GM12892 (cell line): ENCODE measurements at places on chromosomes 6 and 20.
A peak's percentile ranks its signal among the peaks of the same experiment; 100 is the strongest.

GRCh38 chr6:30730601-30731435 lies 10.7 kb downstream of the TUBB start:
- peak; percentile 80 for DNase-seq

- DNase-seq = no peak
Measured at GRCh38 chr20:24289737-24290481, 179.5 kb upstream of the SYNDIG1 start.

DNA sequence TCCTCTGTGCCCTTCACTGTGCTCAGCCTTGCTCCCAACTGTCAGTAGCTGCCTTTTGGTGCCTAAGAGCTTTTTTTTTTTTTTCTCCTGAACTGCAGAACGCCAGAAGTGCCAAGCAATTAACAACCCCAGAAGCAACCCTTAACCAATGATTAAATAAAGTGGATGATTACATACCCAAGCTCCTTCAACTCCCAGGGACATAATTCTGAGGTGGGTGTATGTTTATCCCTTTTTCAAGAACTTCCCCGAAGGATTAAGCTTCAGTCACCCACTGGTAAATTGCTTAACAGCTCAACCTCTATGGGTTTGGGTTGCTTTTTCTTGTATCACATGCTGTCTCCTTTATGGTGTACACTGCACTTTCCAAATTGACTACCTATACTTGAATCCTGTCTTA lies 41.1 kb downstream of the KLHL31 start:
- no peak for DNase-seq

DNA sequence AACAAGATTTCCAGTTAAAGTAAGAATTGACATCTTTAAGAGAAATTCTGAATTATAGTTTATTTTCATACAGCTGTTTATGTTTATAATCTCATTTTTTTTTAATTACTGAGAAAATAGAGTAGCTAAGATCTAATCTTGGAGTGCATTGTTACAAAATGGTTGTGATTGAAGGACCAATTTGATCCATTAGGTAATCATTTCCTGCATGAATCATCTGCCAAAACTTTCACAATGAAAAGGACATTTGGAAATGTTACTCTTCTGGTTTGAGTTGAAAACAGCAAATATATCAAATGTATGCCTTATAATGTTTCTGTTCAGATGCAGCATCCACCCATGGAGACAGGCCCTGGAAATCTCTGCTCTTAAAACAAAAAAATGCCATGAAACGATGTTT lies 19.0 kb downstream of the TUBB2A start:
- no peak for DNase-seq

GRCh38 chr20:38220587-38221118 lies 39.9 kb downstream of the KIAA1755 start:
- DNase-seq = no peak

DNA sequence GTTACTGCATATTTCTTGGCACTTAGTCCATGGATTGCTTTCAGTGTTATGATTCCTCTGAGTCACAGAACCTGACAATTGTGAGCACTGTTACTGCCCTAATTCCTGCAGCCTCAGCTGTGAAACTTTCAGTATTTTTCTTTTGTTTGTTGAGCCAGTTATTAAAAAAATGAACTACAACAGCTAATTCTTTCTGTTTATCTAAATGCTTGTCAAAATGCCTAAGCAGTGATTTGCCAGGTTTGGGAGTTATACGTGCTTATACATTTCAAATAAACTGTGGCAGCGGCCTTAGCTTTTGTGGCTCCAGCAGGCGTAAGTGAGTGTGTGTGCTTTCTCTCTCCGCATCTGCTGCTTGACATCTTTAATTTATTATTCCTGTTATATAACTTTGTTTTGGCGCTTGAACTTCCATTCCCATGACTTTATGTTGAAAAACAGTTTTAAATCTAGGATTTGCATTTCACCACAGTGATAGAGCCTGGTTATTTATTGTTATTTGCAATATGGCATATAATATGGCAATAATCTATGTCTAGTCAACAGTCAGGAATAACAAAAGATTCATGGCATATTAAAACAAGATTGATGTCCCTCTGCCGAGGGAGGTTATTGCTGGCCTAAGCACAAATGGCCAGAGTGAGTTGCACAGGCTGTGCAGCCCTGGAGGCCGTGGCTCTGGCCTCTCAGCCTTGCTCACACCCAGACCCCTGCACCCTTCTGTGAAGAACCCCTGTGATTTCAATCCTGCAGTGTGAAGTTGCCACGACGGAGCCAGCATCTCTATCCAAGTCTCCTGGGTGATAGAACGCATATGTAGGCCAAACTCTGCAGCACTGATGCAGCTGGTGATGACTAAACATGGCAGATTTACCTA lies 303.4 kb downstream of the THBS2 start:
- no peak for DNase-seq

- no peak for DNase-seq
Measured at GRCh38 chr6:11309947-11310665, 77.6 kb upstream of the NEDD9 start.

DNA sequence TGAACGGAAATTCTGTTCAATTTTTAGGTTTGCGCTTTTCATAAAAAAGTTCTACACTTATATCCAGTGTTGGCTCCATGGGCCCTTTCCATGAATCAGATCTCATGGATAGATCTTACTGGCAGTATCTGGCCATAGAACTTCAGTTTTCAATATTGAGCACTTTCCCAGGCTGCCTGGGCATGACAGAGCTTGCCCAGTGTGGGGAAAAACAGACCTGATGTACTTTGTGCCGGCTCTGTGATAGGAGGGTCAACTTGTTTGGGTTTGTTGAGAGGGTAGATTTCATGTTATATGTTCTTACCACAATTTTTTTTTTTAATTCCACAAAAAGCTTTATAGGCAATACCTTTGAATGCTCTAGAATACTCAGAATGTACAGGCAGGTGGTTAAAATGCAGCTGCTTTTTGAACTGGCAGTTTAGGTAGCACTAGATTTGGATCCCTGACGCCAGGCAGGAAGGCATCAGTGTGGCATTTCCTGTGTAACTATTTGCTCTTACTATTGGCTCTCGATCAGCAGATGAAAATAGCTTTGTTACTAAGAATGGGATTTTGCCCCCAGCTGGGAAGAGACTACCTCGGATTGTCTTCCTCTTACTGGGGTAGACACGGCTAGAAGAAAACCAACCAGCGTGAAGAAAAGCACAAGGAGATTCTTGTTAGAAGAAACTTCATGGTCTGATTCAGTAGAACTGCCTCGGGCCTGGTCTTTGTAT lies 404.9 kb upstream of the SOX4 start:
- no peak for DNase-seq

- DNase-seq = no peak
Measured at GRCh38 chr6:18141805-18142590, 12.9 kb downstream of the TPMT start.

DNA sequence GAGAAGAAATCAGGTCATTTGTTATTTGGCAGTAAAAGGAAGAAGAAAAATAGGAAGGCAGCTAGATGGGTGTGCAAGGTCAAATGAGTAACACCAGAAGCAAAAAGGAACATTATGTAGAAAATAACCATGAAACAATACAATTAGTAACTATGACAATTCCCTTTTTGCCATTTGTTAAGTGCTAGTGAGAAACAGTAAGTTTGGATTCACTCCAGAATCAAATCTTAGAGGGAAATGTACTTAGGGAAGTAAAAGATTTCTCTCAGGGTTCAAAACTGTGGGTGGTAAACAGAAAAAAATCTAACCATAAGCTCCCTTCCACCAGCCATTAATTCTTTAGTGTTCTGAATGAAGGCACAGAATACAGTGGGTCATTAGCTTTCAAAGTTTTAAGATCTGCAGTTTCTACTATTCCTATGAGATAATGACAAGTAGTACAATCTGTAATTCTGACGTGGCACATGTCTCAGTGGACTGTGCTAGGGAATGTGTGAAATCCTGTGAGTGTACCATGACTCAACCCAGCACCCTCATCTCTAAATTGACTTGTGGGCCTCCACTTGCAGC lies 17.1 kb downstream of the REPS1 start:
- no peak for DNase-seq

GRCh38 chr6:117870486-117871242 lies 36.4 kb upstream of the SLC35F1 start:
- DNase-seq = no peak

DNA sequence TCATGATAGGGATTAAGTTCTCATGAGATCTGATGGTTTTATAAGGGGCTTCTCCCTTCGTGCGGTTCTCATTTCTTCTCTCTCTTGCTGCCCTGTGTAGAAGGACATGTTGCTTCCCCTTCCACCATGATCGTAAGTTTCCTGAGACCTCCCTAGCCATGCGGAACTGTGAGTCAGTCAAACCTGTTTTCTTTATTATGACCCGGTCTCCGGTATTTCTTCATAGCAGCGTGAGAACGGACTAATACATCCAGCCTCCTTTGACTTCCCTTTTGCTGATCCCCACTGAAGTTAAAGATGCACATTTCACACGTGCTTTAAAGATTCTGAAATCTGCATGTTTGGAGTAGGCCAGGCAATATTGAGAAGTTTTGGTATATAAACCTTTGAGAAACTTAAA lies 543.1 kb downstream of the PRKN start:
- DNase-seq = no peak

DNA sequence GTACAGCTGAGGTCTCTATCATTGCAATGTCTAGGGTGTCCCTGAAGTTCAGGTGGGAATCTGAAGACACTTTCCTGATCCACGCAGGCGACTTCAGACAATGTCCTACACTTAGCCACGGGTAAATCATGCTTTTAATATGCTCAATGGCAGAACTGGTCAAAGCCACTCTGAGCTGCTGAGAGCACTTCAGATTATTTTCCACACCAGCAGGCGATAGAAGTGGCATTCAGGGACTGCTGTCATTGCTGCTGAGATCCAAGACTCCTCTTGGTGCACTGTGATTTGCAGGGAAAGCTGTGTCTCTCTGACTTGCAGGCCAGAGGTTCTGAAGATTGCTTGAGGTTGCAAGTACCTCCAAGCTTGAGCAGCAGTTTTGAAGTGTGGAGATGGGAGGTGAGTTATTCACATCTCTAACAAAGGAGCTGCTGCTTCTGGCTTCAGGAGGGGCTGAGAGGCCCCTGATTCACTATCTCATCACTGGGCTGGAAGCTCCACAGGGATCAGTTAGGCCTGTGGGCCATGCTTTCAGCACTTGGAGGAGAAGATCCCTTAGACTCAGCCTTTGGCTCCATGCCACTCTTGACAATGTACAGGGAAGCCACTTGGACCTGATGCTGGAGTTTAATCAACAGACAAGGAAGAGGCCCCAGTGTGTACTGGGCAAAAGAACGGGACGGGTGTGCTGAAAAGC lies 2.9 kb upstream of the SSTR4 start:
- DNase-seq = no peak

DNA sequence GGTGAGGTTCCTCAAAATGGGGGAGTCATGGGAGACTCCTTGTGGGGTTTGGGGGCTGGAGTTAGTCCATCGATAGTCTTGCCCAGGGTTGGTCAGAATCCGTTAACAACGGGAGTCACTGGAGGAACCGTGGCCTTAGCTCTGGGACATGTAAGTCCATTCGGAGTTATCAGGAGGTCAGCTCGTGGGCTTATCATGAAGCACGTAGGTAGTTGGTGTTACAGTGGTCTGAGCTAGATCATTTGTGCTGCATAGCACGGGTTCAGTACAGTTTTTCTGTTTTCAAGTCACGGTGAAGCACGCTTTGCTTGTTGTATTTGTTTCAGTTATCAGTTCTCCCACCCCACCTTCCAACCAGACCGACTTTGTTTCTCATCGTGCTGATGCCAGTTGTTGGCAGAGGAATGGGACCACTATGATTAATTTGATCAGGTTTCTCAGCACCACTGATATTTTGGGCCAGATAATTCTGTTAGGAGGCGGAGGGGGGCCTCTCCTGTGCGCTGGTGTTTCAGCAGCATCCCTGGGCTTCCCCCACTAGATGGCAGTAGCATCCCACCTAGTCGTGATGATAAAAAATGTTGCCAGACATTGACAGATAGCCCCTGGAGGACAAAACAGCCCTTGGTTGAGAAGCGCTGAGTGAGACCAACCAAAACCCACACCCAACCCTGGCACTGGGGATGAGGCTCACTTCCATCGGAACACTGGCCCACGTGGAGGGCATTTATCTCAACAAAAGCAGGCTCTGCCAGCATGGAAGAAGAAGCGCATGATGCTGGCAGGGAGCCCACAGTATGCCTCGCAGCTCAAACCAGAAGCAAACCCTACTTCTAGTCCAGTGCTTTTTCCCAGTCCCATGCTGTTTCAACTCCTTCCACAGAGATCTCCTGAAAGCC lies 2.2 kb upstream of the APMAP start:
- DNase-seq = peak; percentile 50

DNA sequence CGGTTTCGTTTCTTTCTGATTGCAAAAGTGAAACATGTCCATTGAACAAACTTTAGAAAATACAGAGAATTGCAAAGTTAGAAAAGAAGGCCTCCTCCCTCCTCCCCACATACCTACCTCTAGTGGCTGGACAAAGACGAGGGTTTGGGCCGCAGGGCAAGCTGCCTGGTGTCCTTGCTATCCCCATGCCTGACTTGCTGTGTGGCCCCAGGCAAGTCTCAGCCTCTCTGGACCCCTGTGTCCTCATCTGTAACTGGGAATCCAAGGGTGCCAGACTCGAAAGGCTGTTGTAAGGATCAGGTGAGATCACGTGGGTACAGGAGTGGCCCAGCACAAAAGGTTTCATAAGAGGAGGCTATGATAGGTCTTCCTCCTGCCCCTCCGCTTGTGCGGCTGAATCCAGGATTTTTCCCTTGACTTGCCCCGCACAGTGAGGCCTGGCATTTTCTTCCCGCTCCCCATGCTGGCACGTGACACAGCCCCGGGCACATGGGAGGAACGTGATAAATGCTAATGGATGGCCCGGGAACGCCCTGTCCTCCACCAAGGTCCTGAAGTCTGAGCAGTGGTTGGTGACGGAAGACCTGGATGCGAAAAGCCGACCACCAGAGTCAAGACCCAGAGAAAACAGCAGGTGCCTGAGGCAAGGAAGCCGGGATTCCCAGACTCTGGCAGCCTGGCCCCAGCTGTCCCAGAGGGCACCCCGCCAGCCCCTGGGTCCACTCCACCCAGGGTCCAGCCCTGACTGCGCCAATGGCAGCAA lies 55.8 kb downstream of the UBE2V1 start:
- no peak for DNase-seq

- no peak for DNase-seq
Measured at GRCh38 chr6:136344420-136344819, 54.8 kb upstream of the BCLAF1 start.
